ENCODE measurements at places on chromosomes 4 and X. TPM values are rescaled to one million over a fixed set of nuclear protein-coding genes. Genes with fewer than 3 reads are reported as not detected.

- no peak for DNase-seq
Observed at GRCh38 chr4:156746111-156746510, 225.5 kb downstream of the PDGFC start.

DNA sequence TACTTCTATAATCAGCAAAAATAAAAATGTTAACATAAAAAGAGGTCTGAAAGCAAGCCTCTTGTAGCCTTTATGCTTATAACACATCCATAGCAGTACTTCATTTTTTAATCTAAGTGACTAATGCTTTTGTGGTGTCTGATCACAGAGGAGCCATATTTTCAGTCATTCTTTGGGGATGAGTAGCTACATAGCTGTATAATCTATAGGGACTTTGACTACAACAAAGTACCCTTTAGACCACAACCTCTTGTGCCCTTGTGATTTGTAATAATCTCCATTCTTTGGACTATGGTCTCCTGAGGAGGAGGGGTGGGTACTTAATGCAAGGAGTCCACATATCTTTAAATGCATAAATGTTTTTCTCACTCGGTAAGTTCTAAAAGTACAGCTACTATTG is 9.6 kb downstream of the DRP2 start:
- no peak for DNase-seq

- no peak for DNase-seq
Observed at GRCh38 chr4:17170131-17170530, 271.7 kb upstream of the LDB2 start.

GRCh38 chr4:138698641-138699040 is 316.9 kb upstream of the NOCT start:
- DNase-seq = no peak

DNA sequence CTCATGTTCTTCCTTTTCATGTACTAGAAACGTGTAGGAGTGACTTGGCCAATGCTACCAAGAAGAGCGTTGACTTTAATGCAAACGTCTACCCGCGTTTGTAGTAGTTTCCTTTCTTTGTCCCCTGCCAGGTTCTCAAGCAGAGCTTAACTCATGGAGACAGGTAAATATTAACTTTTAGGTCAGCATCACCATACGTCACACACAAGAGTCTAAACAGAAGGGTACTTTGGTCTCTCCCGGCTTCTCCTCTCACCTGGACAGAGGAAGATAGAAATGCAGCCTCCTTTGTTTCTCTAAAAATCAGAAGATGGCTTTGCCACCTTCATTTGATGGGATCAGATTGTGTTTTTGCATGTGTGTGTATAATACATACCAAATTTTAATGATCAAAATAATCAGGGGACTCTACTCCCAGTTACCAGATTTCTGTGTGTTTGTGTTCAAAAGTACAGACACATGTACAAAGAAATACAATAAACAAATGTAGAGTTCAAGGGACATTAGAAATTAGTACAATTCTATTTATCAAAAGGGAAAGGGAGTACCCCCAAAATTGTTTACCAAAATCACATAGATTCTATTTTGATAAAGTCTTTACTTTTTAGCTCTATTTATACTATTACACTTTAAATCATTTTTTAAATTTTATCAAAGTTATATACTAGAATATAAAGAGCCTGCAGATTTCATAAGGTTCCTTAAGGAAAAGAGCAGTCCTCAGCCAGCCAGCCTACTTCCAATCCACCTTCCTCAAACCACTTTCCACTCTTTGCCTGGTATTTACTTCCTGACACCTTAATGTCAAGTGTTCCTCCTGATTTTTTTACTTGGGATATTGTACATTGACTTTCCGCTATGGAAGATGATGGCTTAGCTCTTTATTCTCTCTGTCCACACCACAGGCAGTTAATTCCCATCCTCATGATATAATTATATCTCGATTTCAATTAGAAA is 195.5 kb downstream of the RELL1 start:
- no peak for DNase-seq

GRCh38 chr4:98284640-98285046 is 23.5 kb downstream of the RAP1GDS1 start:
- DNase-seq = no peak

- no peak for DNase-seq
Observed at GRCh38 chrX:143472347-143472938, 44.8 kb downstream of the SPANXN3 start.

Gene FGG
- 11.2 TPM for total RNA-seq

DNA sequence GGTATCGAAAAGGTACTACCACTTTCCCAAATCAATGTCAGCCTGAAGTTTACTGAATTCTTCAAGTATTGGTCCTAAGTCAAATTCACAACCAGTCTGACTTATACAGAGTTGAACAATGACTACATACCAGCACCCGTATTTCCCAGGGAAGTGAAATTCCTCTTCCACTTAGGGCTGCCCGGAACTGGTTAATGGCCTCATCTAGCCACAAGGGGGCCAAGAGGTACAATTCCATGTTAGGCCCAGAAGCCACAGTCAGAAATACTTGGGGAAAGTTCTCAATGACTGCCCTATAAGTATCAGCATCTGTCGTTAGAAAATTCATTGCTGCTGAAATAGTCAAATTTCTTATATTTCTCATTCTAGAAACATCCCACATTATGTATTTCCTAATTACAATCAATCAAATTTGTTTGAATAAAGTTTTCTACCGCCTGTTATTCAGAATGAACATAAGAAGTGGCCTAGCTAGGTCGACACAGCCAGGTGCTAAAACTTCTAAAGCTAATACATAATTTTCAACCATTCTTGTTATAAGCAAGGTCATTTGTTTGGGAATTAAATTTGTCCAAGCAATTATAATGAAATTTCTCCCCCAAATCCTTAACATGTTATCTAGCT is 5.6 kb upstream of the PCDH7 start:
- peak; percentile 53 for DNase-seq

GRCh38 chr4:83536362-83537272 is 709 bp downstream of the GPAT3 start:
- DNase-seq = peak; percentile 88

- DNase-seq = no peak
Observed at GRCh38 chrX:130836447-130836846, 66.6 kb downstream of the ENOX2 start.
